ENCODE measurements at places on chromosomes 5 and 9.

GRCh38 chr5:134550271-134551214, 25.1 kb downstream of the JADE2 start:
- DNase-seq = no peak

- no peak for DNase-seq
Measured at GRCh38 chr9:90979639-90980038, 178.0 kb downstream of the SYK start.

- DNase-seq = peak; percentile 97
Measured at GRCh38 chr5:1799602-1800471, at the start of gene MRPL36. Gene MRPL36, minus strand, starts transcription at chr5:1799837. Its CDS starts 902 bp downstream, at chr5:1798935.

GRCh38 chr5:123438244-123438643, 15.0 kb upstream of the CEP120 start:
- no peak for DNase-seq

DNA sequence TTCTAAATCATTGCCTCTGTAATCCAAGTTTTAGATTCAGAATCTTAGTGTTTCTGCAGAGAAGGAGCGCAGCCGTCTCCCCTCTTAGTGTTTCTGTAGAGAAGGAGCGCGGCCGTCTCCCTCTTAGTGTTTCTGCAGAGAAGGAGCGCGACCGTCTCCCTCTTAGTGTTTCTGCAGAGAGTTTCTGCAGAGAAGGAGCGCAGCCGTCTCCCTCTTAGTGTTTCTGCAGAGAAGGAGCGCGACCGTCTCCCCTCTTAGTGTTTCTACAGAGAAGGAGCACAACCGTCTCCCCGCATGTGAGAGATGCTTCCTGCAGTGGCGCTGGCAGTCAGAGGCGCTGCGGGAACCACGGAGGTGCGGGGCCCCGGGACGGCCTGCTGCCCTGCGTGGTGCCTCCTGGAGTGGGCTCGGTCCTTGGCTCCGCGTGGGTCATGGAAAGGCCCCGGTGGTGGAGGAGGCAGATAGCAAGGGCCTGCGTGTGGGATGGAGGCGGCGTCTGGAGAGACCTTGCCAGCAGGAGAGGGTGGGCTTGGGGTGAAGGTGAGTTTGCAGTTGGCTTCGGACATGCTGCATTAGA, 10.9 kb downstream of the CEP72 start:
- DNase-seq = no peak

- DNase-seq = no peak
Measured at GRCh38 chr5:62007457-62007856, 298.5 kb upstream of the KIF2A start.

Data from NCI-H748 treated with DMSO at 0.1 percent for 48 hours (cell line).